Kidney capillary endothelial cell (primary cell): ENCODE measurements at places on chromosomes 2 and 18.
A peak's percentile ranks its signal among the peaks of the same experiment; 100 is the strongest.

GRCh38 chr2:224166654-224167053, 127.6 kb upstream of the SERPINE2 start:
- DNase-seq: no peak

- peak; percentile 90 for DNase-seq
Measured at GRCh38 chr2:47344890-47345589, 57.9 kb upstream of the MSH2 start.

DNA sequence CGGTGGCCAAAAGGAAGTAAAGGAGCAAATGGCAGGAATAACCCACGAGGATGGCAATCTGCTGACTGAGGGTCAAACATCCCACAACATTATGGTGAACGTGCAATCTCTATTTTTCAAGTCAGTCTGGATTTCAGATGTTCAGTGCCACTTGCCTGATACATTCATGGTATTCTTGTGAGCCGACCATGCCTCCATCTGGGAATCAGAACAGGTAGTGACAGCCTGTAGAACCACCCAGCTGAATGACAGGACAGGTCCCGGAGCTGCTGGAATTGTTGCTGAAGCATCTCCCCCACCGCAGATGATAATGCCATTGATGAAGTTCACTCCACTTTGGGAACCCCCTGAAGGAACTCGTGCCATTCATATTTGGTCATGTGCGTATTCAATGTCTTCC, 123.2 kb downstream of the CAPN13 start:
- DNase-seq: no peak

GRCh38 chr2:117979911-117980701, 33.8 kb downstream of the CCDC93 start:
- no peak for DNase-seq

DNA sequence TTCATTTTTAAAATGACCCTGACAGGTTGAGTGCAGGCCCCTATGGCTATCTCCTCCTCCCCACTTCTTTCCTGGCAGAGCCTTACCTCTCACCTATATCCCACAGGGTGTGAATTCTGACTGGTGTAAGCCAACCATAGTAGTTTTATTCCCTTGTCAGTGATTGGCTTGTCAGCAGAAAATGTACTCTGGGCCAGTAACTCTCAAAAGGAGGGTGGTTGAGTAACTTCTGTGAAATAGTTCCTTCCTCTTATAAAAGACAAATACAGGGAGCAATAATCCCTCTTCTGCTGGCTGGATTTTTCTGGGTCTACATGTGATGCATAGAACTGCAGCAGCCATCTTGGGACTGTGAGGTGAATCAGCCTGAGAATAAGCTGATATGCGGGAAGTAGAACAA, 83.4 kb downstream of the RAPH1 start:
- DNase-seq: no peak

DNA sequence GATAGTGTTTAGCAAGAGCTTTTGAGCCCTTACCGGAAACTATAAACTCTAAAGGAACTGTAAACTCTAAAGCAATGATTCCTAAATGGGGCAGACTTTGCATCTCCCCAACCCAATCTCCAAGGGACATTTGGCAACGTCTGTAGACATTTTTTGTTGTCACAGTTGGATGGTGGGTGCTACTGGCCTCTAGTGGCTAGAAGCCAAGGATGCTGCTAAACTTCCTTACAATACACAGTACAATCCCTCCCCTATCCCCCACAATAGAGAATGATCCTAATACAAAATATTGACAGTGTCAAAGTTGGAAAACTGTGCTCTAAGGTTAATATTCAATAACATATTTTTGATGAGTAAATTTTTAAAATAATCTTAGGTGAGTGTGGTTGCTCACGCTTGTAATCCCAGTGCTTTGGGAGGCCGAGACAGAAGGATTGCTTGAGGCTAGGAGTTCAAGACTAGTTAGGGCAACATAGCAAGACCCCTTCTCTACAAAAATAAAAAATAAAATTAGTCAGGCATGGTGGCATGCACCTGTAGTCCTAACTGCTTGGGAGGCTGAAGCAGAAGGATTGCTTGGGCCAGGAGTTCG, 66.7 kb downstream of the PTPN4 start:
- peak; percentile 44 for DNase-seq

DNA sequence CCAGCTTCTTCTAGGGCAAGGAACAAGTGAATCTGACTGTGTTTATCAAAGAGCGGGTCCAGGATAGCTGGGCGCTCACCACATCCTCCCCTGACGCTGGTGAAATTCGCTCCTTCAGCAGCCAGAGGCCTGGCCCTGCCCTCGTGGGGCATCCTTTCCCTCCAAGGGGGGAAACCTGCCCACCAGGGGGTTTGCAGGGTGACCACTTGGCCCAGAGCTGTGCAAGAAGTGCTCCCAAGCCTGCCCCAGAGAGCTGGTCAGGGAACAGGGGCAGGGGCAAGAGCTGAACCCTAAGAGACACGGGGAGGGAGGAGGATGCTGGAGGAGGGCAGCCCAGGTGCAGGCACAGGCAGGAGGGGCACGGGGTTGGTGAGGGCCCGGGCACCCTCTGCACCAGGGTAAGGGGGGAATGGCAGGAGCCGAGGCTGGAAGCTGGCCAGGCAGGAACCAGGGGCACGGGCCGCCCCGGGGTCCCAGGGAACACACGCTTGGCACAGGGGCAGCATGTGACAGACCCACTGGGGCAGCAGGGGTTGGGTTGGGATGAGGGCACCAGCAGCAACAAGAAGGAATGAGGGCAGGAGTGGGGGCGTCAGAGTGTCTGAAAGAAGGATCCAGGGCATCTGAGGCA, 2.8 kb upstream of the GPR55 start:
- DNase-seq: no peak

- DNase-seq: no peak
Measured at GRCh38 chr2:3317871-3318590, 59.6 kb downstream of the EIPR1 start.

- no peak for DNase-seq
Measured at GRCh38 chr18:63465059-63465458, 11.7 kb upstream of the SERPINB5 start.

DNA sequence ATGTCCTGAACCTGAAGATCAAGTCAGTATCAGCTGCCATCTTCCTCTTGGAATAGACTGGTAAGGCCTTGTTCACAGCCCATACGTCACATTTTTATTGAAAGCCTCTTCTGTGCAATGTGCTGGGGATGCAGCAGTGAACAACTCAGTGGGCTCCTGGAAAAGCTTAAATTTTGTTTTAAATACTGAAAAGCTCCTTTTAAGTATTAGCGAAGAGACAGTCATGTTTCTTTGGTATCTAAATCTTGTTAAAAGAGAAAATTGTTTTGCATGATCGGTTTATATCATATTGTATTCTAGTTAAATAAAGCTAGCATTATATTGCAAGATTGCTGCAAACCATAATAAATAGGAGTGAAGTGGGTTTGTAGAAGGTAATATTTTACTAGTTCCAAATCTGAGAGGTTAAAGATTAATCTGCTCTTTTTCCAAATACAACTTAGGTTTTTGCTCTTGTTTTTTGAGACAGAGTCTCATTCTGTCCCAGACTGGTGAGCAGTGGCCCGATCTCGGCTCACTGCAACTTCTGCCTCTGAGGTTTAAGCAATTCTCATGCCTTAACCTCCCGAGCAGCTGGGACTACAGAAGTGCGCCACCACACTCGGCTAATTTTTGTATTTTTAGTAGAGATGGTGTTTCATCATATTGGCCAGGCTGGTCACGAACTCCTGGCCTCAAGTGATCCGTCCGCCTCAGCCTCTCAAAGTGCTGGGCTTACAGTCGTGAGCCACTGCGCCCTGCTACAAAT, 1.6 kb upstream of the RMDN2 start:
- DNase-seq: no peak

GRCh38 chr2:6352906-6353515, 512.7 kb downstream of the CMPK2 start:
- peak; percentile 26 for DNase-seq

GRCh38 chr2:130183512-130184373, 1.7 kb downstream of the MZT2B start:
- no peak for DNase-seq

DNA sequence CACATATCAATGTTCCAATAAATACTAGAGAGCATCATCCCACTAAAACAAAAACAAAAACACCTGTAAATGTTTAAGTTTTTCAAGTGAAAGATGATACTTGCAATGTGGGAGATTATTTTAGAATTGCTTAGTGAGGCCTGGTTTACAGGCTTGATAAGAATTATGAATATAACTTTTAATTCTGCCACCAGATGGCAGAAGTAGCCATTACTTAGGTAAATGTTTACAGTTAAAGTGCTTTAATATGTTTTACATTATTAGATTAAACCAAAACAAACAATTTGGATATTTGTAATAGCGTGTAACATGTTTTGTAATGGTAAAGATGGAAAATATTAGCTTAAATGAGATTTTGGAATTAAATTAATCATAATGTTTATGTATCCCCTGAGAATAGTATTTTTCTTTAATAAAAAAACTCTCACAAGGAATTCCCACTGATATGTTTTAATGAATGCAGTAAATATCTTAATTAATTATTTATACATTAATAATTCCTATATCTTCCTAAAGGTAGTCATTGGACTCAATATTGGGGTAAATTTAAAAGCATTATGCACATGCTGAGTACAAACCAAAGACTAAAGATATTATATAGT, 522.0 kb downstream of the SPAG16 start:
- DNase-seq: peak; percentile 30

GRCh38 chr2:130824492-130825061, 12.1 kb upstream of the ARHGEF4 start:
- DNase-seq: peak; percentile 93

DNA sequence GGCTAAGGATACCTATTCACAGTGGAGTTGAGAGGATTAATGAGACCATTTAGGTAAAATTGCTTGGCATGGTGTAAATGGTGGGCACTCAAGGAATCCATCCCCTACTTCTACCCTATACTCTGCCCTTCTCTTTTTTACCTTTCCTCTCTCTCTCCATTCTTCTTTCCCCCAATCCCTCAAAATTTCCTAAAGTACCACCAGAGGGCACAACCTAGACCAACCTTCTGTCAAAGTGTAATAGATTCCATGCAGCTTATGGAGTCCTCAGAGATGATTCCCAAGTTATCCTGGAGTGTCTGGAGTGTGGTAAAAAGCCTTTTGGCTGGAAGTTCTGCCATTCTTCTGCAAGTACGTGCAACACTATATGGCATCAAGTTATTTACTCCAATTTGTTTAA, 33.0 kb upstream of the CCDC195 start:
- DNase-seq: no peak

GRCh38 chr2:222655787-222656525, at the start of gene FARSB:
Gene FARSB (minus strand): TSS chr2:222656092. CDS start chr2:222656073, 19 bp downstream.
- peak; percentile 94 for DNase-seq

DNA sequence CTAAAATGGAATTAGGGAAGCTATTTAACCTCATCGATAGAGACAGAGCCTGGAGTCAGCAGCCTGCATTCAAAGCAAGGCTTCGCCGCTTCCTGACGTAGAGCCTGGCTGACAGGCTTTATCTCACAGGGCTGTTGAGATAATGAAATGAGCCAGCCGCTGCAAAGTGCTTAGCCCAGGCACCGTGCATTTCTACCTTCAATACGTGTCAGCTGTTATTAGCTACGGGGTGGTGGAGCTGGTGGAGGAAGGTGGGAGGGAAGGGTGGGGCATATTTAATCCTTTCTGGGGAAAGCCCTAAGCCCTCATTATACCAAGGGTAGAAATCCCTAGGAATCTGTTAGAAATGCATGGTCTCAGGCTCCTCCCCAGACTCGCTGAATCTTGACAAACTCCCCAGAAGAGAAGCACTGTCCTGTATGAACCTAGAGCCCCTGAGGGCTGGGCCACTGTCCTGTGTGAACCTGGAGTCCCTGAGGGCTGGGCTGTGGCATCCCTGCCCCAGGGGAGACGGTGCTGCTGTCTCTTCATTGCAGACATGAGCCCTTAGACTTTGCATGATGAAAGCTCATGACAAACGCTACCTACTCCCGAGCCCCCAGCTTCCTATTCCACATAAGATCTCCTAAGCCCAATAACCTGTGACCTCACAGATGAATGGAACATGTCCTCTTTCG, 72.4 kb downstream of the ALPK2 start:
- DNase-seq: no peak

- DNase-seq: no peak
Measured at GRCh38 chr2:157318884-157319283, 6.7 kb downstream of the ERMN start.

DNA sequence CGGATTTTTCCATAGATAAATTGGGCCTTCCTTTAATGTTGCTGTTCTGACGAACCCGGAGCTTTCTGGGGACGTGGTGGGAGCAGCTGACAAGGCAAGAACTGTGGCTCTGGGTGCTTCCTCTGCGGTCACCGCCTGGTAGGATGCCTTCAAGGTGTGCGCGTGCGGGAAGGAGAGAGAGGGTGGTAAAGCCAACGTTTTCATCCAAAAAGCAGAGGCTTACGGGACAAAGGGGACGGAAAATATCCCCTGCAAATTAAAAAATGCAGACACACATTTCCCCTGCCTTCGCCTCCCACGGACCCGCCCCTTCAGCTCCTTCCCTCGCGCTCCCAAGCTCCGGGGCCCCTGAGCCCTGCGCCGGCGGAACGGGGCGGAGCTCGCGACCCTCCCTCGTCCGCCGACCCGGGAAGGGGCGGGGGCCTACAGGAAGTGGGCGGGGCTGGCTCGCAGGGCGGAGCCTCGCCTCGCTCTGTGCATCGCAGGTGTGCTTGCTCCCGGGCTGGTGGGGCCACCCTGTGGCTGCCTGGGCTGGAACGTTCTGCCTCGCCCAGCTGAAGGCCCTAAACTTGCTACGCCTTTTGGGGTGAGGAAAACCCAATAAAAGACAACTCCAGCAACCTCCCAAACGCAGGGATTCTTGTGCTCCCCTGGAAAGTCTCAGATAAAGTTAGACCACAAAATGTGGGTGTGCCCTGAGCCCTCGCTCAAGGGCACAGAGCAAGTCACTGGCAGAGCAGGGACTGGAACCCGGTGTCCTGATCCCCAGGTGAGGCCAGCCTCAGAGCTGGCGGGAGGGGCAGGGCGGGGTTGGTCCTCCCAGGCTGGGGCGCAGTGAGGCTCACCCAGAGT, 25.4 kb upstream of the SLC66A3 start:
- DNase-seq: no peak
